ENCODE measurements at places on chromosomes 13 and 19.

GRCh38 chr13:110576070-110576394 lies 14.5 kb upstream of the RAB20 start:
- no peak for DNase-seq

DNA sequence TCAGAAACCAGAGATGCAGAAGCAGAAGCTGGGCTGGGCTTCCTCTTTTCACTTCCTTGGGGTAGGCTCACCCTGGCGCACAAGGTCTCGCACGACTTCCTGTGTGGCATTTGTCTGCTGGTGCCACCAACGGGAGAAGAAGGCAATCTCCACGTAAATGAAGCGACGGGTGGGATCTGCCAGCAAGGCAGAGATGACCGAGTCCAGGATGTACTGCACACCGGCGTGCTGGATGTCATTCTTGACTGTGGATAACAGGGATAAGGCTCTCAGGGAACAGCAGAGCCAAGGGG lies 1.3 kb downstream of the MAN2B1 start:
- DNase-seq, result peak; percentile 71

DNA sequence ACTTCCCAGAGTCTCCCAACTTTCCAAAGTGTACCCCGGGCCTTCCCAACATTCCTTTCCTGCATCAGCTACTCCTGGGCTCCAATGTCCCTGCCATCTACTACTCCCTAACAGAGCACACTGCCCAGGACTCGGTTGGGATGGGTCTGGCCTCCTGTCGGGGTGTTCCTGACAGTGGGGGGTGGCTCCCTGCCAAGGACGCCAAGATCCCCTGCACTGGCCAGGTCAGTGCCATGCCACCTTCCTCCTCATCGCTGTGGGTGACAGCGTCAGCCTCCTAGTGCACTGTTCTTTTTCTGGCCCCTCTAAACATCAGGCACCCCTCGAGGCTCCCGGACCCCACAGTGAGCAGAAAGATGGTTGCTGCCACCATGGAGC lies 13.8 kb downstream of the EPS15L1 start:
- DNase-seq, result no peak

DNA sequence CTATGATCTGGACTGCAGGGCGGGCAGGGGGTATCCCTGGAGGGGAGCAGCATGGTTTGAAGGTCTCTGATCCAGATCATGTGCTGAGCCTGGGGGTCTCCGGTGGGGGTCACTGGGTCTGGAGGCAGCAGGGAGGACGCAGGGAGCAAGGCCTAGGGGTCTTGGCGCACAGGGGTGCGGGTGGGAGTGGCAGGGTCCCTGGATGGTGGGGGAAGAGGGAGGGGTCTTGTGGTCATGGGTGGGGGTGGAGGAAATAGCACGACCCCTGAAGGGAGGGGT lies 1.9 kb downstream of the BTBD2 start:
- no peak for DNase-seq

GRCh38 chr19:15438124-15438496 lies 11.6 kb downstream of the WIZ start:
- DNase-seq, result no peak

GRCh38 chr13:64568748-64569147 lies 2661.4 kb downstream of the PCDH9 start:
- DNase-seq, result no peak

DNA sequence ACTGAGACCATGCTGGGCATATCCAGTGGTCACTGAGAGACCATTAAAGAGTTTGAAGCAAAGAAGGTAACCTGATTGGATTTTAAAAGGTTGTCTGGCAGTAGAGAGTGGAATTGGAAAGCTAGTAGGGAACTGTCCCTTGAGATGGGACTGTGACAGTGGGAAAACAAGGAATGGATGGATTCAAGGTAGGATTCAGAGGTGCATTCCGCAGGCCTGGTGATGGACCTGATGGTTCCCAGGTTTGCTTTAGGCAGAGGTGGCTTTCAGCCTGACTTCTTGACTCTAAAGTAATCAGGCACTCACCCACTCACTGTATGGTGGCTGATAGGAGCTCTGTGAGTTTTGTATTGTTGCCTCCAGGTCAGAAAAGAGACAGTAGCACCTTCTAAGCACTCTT lies 73.0 kb downstream of the DHRS12 start:
- no peak for DNase-seq

DNA sequence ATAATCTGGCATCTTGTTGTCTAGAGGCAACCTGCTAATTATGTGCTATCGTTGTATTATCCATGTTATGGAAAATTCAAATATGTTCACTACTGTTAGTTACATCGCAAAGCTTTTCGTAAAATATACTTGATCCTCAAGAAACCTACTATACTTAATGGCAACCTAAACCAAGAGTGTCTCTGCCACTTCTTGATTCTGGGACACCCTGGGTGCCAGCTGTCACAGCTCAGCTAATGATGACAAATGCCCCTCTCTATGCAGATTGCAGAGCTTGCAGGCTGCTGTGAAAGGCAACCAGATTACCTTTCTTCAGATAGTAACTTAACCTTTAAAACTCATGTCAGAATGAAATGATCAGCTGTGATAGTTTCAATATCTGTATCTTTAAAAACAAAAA lies 8.9 kb upstream of the MAB21L1 start:
- DNase-seq, result no peak

DNA sequence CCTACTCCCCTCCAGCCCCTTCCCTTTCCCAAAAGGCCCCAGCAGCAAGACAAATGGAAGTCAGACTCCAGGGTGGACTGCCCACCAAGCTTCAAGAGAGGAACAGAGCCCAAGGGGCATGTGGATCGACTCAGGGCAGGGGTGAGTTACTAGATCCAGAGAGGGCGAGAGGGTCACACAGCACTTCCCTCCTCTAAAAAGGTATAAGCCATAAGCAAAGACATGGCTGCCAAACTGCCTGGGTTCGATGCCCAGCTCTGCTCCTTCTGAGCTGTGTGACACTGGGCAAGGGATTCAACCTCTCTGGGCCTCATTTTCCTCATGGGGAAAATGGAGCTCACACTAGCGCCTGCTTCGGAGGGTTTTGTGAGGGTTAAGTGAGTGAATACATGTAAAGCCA lies 3.8 kb downstream of the PPP1R14A start:
- no peak for DNase-seq

DNA sequence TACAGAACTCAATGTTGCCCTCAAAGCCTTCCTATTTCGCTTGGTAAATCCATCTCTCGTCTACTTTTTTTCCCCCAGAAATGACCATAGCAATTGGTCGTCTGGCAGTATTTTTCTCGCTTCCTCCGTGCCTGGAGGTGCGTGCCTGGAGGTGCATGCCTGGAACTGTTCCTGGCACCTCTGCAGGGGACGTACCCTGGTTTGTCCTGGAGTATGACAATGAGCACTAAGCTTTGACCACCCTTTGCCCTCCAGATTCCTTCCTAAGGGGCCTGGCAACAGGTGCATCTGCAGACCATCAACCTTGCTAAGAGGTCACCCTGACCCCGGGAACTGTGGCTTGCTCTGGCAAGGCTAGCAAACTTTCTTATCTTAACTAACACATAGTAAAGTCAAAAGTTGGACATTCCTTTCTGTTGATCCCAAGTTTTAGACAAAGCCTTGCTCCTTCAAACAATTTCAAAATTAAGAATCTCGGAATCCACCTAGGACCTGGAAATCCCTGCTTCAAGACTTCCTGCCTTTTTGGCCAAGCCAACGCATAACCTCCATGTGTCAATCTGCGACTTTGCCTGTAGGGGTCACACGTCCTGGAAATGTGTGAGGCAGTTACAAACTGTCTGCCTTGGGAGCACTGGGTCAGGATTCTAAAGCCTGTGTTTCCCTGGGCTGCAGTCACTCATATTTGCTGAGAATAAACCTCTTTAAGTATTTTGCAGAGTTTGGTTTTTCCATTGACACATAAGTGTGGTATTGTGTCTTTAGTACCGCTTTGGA lies 28.8 kb upstream of the TUBGCP3 start:
- DNase-seq, result no peak

GRCh38 chr19:43560687-43561086 lies 14.6 kb downstream of the XRCC1 start:
- no peak for DNase-seq

GRCh38 chr19:37511821-37512220 lies 5.1 kb downstream of the ZNF793 start:
- no peak for DNase-seq

- DNase-seq, result peak; percentile 74
Observed at GRCh38 chr19:35030257-35031071, at the start of gene SCN1B. SCN1B (plus strand) TSS chr19:35030470; CDS start chr19:35030821, 351 bp downstream.

- DNase-seq, result no peak
Observed at GRCh38 chr13:35716186-35716585, 239.7 kb upstream of the MAB21L1 start.

DNA sequence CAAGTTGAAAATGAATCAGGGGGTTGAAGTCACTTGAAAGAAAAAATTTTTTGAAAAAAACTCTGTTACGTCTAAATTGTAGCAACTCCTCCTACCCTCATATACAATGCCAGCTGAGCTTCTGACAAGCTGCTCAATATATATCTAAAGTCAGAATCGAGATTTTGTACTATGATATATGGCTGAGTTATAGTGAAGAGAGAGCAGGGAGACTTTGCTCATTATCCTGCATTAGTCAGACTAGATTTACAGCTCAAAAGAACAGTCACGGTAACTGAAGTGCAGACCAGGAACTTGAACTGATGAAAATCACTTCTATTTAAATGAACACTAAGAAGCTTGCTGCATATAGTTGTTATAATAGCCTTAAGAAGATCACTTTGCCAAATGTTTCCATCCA lies 153.1 kb downstream of the LACC1 start:
- DNase-seq, result no peak

DNA sequence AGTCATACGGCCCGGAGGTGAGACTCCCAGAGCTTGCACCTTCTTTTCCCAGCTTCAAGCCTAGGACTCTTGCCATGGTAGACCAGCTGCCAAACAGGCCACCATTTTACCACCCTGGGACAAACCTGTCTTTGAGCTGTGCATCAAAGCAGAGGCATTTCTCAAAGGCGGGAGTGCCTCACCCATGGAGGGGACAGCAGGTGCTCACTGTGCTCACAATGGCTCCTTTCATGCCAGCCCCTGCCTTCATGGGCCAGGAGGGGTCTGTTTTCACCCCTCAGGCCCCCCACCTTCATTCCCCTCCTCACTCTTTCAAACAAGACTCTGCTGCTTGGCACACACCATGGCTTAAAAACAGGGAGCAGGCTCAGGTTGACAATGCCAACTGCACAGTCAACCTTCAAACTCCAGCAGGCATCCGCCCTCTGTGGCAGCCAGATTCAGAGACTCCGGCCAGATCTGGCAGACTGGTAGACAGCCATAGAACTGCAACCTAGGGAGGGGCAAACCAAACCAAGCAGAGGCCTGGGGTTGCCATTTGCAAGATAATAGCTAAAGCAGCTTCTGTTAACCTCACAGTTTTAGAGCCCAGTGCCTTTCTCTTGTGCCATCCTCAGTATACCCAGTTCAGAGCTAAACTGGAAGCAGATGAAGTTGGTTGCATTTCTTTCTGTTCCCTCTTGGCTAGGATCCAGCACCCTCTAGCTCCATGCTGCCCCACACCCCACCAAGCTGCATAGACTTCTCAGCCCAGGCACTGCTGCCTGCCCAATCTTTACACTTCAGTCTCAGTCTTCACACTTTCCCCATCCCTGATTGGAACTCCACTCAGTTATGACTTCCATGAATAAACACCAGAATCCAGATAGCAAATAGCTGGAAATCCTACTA lies 93.9 kb upstream of the SPATA13 start:
- no peak for DNase-seq

GRCh38 chr13:23876265-23876664 lies 12.9 kb downstream of the MIPEP start:
- no peak for DNase-seq

GRCh38 chr13:86864376-86864775 lies 806.8 kb upstream of the SLITRK5 start:
- no peak for DNase-seq

Data from stimulated activated naive CD8-positive, alpha-beta T cell treated with anti-CD3 and anti-CD28 coated beads, Interleukin-15, amount 100 ng/mL, for 72 hours (primary cell).